ENCODE measurements at places on chromosomes 5 and 9. TPM values are rescaled to one million over a fixed set of nuclear protein-coding genes. Genes with fewer than 3 reads are reported as not detected.
A peak's percentile ranks its signal among the peaks of the same experiment; 100 is the strongest.

Gene C9orf50
- polyA plus RNA-seq: not detected

Gene CTXN3
- polyA plus RNA-seq: not detected

Gene ITK
- 0.04 TPM for polyA plus RNA-seq

Gene PTGER4
- 1.8 TPM for polyA plus RNA-seq

DNA sequence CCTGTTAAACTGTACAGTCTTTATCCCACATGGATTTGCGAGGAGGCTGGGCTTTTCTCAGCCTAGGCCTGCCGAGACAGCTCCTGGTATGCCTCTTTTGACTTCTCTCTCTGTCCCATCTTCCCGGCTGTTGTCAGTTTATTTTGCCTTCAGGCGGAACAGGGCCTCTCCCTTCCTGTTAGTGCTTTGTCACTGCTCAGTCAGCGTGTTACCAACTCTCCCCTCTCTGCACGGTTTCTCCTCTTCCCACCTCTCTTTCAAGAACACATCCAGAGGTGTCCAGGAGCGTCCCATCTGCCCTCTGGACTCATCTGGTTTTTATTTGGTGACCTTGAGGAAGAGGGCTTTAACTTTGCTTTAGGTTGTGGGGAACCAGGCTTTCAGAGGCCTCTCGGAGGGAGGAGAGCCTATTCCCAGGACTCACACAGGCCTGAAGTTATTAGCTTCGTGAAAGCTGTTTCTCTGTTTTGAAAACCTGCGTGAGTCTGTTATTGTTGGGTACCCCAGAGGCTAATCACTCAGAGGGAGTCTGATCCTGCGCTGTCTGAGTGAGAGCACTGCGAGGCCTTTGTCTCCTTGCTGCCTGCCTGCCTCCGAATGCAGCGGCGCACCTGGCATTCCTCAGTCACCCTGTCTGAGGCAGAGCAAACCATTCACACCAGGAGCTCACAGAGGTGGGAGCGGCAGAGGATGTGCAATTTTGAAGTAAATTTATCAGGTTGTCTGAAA lies 234.4 kb upstream of the MPDZ start:
- DNase-seq: no peak

- DNase-seq: peak; percentile 39
These were observed 4.1 kb upstream of the DNAJB5 start for GRCh38 chr9:34985311-34985899.

GRCh38 chr9:129258124-129258822 lies 80.2 kb upstream of the IER5L start:
- DNase-seq: peak; percentile 96

DNA sequence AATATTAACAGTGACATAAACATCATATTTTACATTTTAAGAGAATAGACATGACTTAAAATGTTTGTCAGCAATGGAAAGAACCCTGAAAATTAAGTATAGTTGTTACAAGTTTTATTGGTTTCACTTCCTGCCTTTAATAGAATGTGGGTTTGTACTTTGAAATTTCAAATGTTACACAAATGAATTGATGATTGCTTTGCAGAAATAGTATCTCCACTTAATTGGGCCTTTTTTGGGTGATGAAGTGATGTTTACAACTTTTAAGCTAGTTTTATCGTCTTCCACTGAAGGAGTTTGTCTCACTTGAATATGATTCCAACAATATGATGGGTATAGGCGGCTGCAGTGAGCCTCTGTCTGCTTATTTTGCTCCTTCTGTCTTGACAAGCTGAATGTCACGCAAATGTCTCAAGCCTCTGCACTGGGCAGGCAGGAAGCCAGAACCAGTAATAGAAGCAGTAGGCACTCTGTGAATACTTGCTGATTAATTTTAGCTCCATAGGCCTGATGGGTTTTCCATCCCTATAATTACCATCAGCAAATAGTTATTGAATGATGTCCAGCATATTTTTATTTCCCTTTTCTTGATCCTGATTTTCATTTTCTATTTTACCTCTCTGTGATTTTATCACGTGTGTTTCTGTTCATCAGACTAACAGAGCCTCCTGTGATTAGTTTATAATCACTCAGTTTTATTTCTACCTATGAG lies 10.6 kb upstream of the NR3C1 start:
- DNase-seq: peak; percentile 15

DNA sequence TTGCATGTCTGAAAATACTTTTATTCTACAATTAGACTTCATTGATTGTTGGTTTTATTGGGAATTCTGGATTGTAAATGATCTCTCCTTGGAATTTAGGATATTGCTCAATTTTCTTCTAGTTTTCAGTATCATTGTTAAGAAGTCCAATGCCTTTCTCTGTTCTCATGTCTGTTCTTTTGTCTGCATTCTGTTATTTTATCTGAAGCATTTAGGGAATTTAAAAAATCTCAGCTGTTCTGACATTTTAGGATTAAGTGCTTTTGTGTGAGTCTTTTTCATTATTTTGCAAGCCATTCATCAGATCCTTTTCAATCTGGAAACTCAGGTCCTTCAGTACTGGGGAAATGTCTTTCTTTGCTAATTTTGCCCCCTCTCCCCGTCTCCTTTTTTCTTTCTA lies 4.4 kb upstream of the FER start:
- DNase-seq: no peak

DNA sequence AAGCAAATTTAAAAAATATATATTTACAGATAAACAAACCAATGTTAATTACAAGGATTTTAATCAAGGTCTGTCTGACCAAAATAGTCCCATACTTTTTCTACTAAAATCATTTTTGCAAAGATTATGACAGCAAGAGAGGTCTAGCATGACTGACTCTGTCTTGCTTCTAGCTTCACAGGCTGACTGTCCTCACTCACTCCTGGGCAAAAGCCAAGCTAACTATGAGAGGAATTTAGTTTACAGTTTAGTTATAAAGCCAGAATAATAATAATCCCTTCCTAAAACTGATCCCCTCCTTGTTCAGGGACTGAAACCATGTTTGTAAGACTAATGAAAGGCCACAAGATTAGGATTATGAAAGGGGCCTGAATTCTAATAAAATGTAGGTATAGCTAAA lies 45.5 kb upstream of the HMGCS1 start:
- DNase-seq: no peak

DNA sequence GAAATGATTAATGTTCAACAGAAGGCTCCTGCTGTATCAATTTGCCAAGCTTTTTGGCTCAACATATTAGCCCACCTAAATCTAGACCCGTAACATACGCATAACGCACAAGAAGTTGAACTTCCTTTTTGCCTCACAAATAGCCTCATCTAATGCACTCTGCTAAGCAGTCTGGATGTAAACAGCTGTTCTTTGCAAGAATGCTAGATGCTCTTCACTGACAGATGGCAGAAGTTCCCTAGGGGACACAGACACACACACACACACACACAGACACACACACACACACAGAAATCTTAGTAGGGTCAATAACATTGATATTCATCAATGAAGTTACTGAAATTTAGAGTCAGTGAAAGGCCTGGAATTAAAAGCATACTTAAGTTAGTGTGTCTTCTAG lies 13.2 kb upstream of the PCA3 start:
- DNase-seq: no peak

GRCh38 chr5:32044939-32045338 lies 129.2 kb downstream of the GOLPH3 start:
- no peak for DNase-seq

GRCh38 chr9:95129476-95130291 lies 187.8 kb downstream of the FANCC start:
- no peak for DNase-seq

GRCh38 chr9:76586390-76587314 lies 127.7 kb downstream of the GCNT1 start:
- DNase-seq: no peak

GRCh38 chr9:29176786-29177185 lies 1603.5 kb upstream of the C9orf72 start:
- no peak for DNase-seq

- no peak for DNase-seq
These were observed 1446.4 kb upstream of the WWC1 start for GRCh38 chr5:166845044-166845443.

GRCh38 chr5:173567548-173567947 lies 48.9 kb downstream of the BOD1 start:
- no peak for DNase-seq
